ENCODE measurements at places on chromosomes 13 and 19. TPM values are rescaled to one million over a fixed set of nuclear protein-coding genes. Genes with fewer than 3 reads are reported as not detected.
A peak's percentile ranks its signal among the peaks of the same experiment; 100 is the strongest.

GRCh38 chr19:4911786-4912672 is 2.7 kb downstream of the UHRF1 start:
- DNase-seq = peak; percentile 85

GRCh38 chr19:18173054-18173571 is 500 bp upstream of the IFI30 start:
- no peak for DNase-seq

- DNase-seq = no peak
Measured at GRCh38 chr13:96284971-96285370, 195.1 kb downstream of the HS6ST3 start.

GRCh38 chr13:94917824-94918223 is 205.5 kb upstream of the SOX21 start:
- no peak for DNase-seq

GRCh38 chr13:103142151-103142550 is 75.9 kb upstream of the SLC10A2 start:
- DNase-seq = no peak

DNA sequence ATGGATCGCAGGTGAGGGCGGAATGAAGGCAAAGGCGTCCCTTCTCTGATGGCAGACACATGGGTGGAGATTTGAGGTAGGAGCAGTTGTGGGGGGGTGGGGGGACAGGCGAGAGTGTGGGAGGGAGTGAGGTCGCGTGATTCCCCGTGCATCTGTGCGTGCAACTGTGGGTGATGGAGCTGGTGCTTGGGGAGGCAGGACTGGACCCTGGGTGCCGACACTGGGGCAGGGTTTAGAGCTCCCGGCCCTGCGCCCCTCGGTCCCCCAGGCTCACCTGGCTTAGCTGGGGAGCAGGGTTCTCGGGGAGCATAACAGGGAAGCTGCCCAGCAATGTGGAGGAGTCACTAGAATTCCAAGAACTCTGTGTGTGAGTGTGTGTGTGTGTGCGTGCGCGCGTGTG is 3.4 kb downstream of the TMPRSS9 start:
- DNase-seq = no peak

DNA sequence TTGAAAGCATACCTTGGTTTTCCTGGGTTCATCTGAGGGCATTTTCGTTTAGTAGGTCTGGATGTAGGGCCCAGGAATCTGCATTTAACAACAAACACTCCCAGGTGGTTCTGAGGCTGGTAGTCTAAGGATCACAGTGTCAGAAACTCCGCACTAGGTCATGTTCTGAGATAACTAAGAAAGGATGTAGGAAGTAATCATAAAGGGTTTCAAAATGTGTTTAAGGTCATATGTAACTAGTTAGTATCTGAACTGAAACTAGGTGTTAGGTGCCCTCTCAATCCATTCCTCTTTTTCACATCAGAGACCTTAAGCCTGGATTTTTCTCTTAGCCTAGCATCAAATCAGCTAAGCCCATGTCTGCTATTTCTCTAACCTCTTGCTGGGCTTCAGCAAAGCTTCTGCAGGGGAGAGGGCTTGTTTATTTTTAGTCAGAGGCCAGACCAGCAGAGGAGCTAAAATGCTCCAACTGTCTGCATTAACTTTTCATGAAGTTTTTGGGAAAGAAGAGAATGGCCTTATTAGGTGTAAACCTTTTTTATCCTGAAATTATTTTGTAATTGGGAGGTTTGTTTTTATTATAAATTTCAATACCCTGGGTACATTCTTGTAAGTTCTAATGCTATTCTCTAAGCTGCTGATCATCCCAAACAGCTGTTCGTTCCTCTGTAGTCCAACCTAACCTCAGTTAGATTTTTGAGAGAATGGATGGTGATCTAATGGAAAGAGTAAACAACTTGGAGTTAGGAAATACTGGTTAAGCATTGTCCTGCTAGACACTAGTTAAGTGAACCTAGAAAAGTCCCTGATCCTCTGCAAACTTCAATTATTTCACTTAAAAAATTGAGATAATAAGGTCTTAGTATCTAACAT is 262.8 kb upstream of the RFC3 start:
- no peak for DNase-seq

DNA sequence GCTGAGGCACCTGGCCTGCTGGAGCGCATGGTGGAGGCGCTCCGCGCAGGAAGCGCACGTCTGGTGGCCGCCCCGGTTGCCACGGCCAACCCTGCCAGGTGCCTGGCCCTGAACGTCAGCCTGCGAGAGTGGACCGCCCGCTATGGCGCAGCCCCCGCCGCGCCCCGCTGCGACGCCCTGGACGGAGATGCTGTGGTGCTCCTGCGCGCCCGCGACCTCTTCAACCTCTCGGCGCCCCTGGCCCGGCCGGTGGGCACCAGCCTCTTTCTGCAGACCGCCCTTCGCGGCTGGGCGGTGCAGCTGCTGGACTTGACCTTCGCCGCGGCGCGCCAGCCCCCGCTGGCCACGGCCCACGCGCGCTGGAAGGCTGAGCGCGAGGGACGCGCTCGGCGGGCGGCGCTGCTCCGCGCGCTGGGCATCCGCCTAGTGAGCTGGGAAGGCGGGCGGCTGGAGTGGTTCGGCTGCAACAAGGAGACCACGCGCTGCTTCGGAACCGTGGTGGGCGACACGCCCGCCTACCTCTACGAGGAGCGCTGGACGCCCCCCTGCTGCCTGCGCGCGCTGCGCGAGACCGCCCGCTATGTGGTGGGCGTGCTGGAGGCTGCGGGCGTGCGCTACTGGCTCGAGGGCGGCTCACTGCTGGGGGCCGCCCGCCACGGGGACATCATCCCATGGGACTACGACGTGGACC is 9.7 kb upstream of the STRN4 start:
- no peak for DNase-seq

GRCh38 chr13:26946684-26947343 is 186.2 kb upstream of the GPR12 start:
- DNase-seq = no peak

GRCh38 chr19:44092108-44092507 is 2.1 kb upstream of the ZNF224 start:
- no peak for DNase-seq

SYNE4 gene
- total RNA-seq = 1.6 TPM

CCDC122 gene
- 0.64 TPM for total RNA-seq

FLT3 gene
- 0.39 TPM for total RNA-seq

Data from CD4-positive, alpha-beta T cell (primary cell).